ENCODE measurements at places on chromosomes 2 and 18.

- DNase-seq: peak; percentile 34
Measured at GRCh38 chr18:44592639-44593038, 88.0 kb upstream of the SETBP1 start.

DNA sequence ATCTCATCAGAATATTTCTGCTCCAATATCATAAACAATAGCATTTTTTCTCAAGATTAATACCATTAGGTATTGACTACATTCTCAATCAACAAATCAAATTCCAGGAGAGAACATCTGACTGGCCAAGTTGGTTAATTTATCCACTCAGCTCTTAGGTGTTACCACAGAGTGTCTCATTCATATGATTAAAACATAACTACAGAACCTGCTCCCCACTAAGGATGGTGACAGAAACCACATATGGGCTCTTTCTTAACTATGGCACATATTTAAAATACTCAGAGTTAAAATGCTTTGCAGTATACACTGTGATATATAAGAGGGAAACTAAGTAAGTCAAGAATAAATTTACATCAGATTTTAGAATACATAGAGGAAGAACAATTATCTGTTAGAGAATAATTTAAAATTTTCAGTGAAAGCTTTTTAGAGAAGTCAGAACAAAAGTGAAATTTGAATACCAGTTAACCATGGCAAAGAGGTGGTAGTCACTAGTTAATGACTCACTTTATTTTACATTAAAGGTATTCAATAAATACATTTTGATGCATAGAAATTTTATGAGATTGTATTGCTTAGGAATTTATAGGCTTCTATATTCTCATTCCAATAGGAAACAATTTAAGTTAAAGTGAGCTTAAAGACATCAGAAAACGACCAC lies 1120.8 kb upstream of the TMEFF2 start:
- no peak for DNase-seq

GRCh38 chr2:129827311-129828090 lies 152.0 kb upstream of the RAB6C start:
- DNase-seq: no peak

GRCh38 chr2:3277748-3278520 lies 99.7 kb downstream of the EIPR1 start:
- no peak for DNase-seq

GRCh38 chr2:241378816-241379215 lies 22.7 kb downstream of the FARP2 start:
- DNase-seq: no peak

- no peak for DNase-seq
Measured at GRCh38 chr2:9807555-9808305, 35.5 kb upstream of the TAF1B start.

DNA sequence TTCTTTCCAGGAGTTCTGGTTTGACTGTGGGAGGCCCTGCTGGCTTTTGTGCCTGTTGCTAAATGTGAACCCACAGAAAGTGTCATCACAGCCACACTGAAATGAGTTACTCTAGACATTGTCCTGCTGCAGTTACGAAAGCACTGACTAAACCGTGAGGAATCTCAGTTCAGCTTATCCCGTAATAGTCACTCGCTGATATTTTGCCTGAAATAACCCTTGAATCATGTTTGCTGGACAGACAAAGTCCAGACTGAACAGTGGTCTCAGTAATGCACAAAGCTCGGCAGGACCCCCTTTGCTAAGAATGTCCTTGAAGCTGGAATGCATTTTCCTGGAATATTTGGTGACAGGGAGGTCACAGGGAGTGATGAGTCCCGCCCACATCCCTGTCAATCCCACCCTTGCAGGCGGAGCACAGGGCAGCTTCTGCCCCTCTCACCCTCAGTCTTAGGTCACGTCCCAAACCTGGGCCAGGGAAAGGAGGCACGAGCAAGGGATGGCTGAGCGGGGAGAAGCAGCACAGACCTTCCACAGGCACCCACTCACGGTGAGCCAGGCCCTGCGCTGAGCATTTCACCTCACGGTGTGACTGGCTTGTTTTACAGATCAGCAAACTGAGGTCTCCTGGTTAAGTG lies 53.4 kb downstream of the ADI1 start:
- DNase-seq: no peak

GRCh38 chr2:908568-908967 lies 42.1 kb upstream of the SNTG2 start:
- no peak for DNase-seq

DNA sequence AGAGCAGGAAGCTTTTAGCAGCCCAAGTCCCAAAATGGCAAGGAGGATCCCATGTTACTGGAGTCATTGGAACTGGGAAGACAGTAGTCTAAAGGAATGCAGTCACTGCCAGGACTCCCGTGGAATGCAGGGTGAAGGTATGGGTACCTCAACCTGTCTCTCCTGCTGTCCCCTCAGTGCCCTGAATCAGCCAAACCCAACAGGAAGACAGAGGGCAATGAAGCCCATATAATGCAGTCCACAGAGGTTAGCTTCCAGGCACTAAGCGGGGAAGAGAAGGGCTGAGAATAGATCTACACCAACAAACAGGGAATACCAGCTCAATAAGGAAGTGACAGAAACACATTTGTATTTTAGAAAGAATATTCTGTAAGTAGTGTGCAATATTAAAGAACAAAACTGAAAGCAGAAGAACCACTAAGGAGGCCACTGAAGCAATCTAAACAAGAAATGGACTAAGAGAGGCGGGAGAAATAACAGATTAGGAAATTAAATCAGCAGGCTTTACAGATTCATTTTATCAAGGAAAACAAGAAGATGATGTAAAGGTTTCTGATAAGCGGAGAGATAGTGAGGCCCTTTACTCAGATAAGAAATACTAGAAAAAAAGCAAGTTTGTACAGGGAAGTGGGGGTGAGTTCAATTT lies 8.3 kb downstream of the NEMP2 start:
- no peak for DNase-seq

DNA sequence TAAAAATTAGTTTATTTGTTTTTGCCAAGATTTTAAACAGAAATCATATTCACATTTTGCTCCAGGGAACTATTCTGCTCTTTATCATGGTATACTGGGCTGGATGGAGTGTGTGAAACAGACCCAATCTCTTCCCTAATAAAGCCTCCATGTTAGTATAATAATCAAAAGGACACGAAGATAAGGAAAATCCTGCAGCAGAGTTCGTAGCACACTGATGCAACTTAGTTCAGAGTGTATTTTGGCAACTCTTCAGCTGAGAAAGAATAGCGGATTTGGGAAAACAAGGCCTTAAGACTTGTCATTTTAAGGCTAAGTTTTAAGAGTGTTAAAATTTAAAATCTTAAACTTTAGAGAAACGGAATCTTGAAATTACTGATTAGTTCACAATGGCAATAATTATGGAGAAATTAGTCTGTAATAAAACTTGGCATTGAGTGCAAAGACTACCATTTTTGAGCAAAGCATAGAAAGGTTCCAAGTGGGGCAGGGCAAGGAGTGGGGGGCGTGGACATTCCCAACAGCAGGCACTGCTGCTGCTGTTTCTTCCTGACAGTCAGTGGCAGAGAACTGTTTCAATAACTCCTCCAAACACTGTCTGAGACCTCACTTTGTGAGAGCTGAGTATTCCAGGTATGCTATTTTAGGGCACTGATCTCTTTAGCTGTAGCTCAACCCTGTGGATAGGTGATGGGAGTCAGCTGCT lies 225.0 kb downstream of the HRH4 start:
- no peak for DNase-seq
